Activated CD4-positive, alpha-beta T cell treated with anti-CD3 and anti-CD28 coated beads, Interleukin-2, amount 10 ng/mL, durations not matched to agents 24 days and 14 days (primary cell): ENCODE measurements at places on chromosomes 3 and 15. TPM values are rescaled to one million over a fixed set of nuclear protein-coding genes. Genes with fewer than 3 reads are reported as not detected.

Gene GP5
- 0.12 and 0.26 TPM in 2 replicates for total RNA-seq

Gene GASK1A
- total RNA-seq = not detected in 2 replicates

Gene PLSCR2
- total RNA-seq = not detected in 2 replicates

Gene DBR1
- 27.3 and 28.3 TPM in 2 replicates for total RNA-seq

Gene C3orf49
- not detected in 2 replicates for total RNA-seq
